ENCODE measurements at places on chromosomes 5 and 9.
A peak's percentile ranks its signal among the peaks of the same experiment; 100 is the strongest.

GRCh38 chr5:160291467-160291866 is 20.9 kb downstream of the CCNJL start:
- DNase-seq = no peak

GRCh38 chr5:124644138-124644537 is 102.3 kb downstream of the ZNF608 start:
- DNase-seq = no peak

- DNase-seq = no peak
Observed at GRCh38 chr9:125399165-125399564, 137.5 kb downstream of the GAPVD1 start.

GRCh38 chr9:133839822-133840329 is 101.7 kb upstream of the SARDH start:
- DNase-seq = no peak

GRCh38 chr5:132510076-132510475 is 19.5 kb upstream of the IRF1 start:
- no peak for DNase-seq

DNA sequence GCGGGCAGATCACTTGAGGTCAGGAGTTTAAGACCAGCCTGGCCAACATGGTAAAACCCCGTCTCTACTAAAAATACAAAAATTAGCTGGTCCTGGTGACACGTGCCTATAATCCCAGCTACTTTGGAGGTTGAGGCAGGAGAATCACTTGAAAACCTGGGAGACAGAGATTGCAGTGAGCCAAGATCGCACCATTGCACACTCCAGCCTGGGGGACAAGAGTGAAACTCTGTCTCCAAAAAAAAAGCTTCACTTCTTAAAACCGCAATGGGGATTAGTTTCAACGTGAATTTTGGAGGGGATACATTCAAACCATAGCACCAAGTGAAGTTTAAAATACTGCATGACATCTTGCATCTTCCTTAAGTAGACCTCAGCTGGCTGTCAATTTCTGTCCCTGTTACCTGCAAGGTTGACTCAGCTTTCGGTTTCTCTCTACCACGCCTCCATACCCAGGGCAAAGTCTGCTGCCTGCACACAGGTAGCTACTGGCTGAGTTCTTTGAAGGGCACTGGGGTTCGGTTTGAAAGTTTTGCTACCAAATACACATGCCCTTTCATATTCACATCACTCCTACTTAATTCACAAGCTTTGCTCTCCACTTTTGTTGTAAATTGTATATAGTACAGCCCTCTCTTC is 69.3 kb downstream of the KIAA1958 start:
- DNase-seq = no peak

DNA sequence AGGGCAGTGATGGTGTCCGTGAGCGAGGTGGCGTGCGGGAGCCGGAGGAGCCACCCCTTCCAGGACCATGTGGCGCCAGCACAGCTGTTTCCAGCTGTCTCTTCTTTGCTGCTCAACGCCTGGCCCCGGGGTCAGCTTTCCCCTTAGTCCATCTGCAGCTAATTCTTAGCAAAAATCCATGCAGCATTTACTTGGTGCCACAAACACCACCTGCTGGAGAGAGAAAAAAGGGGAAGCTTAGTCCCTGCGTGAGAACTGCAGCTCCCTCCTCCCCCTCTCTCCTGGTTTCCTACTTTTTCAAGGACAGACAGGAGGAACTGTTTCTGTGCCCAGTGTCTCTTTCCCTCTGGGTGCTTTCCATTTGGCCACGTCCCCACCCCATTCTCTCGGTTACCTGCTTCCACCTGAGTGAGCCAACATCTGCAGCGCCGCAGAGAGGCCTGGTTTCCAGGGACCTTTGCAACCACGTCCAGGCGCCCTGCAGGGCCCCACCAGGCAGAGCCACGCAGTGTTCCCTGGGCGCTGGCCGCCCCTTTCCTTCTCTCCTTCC is 3.4 kb downstream of the SLC6A19 start:
- DNase-seq = peak; percentile 68

DNA sequence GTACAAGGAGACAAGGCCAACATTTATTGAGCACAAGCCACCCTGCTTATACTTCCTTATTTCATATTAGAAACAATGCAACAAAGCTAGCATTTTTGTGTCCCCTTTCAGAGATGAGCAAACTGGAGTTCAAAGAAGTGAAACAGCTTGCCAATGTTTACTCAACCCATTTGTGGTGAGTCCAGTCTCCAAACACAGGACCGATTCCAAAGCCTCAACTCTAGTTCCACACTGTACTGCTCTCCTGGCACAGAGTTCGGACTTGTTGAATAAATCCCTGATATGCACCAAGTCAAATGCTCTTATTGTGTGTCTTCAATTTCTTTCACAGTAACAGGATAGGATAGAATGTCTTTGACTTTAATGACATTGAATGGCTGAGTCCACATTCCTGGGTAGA is 604.8 kb upstream of the BRINP1 start:
- DNase-seq = no peak

DNA sequence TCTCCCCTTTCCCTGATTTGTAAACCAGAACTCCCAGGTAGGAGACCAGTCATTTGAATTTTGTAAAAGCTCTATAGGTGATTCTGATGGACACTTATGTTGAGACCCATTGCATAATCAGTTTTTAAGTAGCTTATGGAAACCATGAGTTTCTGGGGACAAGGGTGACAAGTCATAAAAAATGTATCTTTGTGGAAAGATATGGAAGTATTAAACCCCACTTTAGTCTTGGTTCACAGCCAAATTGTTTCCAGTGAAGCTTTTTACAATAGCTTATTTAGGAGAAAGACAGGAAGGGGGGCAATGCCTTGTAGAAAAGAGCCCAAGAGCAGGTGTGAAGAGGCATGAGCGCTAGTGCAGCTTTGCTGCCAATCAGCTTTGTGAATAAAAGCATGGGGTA is 453 bp upstream of the CCL28 start:
- DNase-seq = peak; percentile 39

DNA sequence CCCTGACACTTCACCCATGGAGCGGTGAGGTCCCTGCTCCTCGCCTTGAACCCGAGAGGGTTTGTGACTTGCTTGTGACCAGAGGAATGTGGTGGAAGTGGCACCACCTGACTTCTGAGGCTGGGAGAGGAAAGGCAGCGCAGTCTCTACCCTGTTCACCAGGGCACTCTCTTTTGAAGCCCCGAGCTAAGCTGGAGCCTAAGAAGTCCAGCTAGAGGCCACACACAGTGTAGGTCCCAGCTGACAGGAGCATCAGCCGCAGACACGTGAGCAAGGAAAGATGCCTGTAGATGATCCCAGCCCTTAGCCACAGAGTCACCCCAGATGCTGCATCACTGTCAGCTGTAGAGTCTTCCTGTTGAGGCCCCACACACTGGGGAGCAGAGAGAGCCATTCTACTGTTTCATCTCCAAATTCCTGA is 1.7 kb upstream of the ANGPTL2 start:
- DNase-seq = no peak

- DNase-seq = no peak
Observed at GRCh38 chr5:69313428-69313827, 19.2 kb downstream of the CCDC125 start.

DNA sequence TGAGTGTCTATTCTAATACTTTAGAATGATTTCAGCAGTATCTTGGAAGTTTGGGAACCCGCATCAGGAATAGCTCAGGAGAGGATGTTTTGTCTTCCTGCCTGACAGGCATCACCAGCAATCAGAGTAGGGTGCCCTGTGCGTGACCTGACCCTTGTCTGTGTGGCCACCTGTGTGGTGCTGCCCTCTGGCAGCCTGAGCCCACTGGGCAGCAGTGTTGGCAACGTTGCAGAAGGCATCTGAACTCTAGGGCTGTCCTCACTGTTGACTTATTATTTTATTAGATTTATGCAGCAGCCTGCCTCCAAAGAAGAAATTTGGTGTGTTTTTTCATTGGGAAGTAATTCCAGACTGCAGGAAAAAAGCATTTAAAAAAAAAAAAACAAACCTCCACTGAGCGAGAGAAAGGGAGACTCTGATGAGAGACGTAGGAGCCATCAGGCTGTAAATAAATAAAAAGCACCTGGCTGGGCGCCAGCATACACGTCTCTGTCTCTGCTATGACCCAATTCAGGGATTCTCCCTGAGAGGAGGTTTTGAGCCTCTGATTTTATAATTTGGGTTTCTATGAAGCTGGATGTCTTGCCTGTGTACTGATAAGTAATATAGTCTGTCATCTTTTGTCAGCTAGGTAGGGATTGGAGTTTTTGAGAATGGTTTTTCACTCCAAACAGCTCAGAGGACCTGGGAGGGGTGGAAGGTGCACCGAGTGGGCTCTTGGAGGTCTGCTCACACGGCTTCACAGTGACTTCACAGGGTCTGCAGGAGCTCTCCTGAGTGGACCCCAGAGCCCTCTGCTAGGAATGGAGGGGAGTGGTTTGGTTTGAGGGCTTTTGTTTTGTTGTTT is 49.0 kb downstream of the FAM78A start:
- DNase-seq = no peak

DNA sequence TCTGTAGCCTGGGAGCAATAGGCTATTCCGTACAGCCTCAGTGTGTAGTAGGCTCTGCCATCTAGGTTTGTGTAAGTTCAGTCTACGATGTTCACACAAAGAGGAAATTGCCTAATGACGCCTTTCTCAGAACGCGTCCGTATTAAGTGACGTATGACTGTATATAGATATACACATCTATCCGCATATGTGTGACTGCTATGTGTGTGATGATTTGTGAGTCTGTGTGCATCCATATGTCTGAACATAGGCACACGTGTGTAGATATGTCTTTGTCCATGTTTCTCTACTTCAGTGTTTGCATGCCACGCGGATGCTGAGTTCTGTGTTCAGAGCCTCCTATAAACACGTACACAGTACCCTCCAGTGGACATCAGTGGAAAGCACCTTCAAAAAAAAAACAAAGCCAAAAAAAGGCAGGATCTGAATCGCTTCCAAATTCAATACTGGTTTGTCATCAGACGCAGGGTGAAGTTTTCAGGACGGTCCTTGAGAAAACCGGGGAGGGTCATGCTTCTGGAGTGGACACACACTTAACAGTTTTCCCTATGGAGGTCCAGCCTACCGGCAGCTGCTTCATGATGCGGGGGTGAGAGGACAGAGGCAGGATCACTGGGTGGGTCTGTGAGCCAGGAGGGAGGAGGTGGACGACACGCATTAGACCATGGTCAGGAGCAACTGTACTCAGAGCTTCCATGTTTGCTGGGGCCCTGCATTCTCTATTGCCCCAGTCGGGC is 29.5 kb upstream of the ALDH1B1 start:
- DNase-seq = peak; percentile 86

DNA sequence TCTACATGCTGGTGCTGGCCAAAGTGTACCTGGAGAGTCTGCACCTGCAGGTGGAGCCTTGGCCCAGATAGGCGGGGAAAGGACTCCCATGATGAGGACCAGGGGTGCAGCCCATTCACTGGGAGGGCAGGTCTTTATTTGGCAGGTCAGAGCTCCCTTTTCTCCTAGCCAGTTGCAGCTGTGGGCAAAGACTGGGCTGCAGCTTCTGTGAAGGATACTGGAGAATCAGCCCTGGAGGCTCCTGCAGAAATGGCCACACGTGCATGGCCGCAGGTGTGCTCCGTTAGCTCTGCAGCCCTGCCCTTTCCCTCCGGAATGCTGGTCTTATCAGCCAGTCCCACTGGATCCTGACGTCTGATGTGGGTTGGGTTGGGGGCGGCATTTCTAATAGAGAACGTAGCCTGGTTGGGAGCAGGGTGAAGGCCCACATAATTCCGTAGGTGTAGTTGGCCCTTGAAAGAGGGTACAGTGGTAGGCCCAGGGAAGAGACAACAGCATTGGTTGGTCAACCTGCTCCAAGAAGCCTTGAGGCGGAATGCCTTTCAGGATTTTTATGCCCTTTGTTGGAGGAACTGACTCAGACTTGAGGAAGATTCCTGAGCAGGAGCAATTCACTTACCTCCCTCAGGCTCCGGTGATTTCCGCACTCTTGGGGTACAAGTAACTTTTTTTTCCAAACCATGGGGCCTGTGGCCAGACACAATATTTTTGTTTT is 22.0 kb upstream of the TIFAB start:
- DNase-seq = no peak

GRCh38 chr5:122170620-122171019 is 41.3 kb downstream of the ZNF474 start:
- DNase-seq = no peak

DNA sequence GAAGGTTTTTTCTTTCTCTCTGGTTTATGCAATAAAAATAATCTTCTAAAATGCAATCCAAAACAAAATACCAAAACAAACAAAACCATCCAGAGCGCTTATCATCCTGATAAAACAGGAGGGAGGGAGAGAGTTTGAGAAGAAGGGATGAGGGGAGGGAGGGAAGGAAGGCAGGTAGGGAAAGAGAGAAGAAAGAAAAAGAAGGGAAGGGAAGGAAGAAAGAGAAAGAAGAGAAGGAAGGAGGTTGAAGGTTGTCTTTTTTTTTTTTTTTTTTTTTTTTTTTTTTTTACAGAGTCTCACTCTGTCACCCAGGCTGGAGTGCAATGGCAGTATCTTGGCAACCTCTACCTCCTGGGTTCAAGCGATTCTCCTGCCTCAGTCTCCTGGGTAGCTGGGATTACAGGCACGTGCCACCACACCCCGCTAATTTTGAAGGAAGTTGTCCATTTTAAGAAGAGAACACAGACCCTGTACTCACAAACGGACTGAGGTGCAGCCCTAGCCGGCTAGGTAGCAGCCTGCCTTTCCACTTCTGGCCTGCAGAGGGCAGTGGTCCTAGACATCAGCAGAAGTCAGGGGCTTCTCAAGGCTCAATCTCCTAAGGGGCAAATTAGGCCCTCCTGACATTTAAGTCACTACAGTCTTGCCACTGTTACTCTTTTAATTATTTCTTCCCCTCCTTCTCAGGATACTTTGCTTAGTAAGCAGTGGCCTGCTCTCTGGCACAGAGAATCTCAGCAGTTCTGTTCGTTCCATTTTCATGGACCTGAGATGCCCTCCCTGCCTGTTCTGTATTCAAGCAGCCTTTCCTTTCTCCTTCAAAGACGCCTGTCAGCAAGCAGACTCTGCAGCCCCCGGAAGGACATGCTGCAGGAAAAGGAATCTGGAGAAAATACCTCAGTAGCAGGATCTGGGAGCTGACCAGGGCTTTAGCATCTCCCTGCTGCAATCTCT is 76.4 kb downstream of the EPB41L4B start:
- peak; percentile 52 for DNase-seq

DNA sequence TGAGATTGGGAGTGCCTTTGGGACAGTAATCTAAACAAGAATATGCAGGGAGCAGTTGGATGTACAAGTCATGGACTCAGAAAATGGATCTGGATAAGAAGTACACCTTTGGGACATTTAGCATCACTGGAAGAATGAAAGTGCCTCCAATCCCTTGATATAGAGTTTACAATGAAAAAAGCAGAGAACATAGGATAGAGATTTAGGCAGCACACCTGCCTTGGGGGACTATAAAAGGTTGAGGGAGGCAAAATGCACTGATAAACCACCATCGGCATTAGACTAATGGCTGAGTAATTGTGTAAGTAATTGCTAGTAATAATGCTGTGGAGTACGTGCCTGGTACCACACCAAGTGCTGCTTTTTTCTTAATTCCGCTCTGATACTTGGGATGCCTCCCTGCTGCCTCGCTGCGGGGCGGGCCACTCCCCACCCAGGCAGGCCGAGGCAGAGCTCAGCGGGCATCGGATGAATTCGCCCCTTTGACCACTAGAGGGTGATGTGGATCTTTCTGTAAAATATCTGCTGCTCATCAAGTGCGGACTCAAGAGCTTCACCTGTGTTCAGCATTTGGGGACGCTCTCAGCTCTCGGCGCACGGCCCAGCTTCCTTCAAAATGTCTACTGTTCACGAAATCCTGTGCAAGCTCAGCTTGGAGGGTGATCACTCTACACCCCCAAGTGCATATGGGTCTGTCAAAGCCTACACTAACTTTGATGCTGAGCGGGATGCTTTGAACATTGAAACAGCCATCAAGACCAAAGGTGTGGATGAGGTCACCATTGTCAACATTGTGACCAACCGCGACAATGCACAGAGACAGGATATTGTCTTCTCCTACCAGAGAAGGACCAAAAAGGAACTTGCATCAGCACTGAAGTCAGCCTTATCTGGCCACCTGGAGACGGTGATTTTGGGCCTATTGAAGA is 99.9 kb downstream of the ANKRD18B start:
- DNase-seq = peak; percentile 90

All from NCI-H146 (cell line).